MCF 10A (cell line): ENCODE measurements at places on chromosomes 6 and 20. TPM values are rescaled to one million over a fixed set of nuclear protein-coding genes. Genes with fewer than 3 reads are reported as not detected.

The KIFC1 gene
- total RNA-seq, result 20.3 and 27.1 TPM in 2 replicates

DNA sequence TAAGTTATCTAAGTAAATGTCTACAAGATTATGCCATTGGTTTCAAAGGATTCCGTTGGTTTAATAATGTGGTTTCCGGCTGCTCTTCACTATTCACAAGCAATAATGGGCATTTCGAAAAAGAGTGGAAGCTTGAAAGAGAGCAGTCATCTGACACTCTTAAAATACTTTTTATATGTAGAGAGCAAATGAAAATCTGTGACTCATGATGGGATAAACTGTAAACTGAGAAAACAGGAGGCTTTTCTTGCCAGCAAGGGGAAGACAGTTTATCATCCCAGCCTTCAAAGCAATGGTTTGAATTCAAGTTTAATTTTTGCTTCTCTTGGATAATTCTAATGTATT, 145.7 kb downstream of the KHDC1L start:
- H3K36me3 ChIP-seq, result no peaks in the 10 kb centered on the region
- H3K4me1 ChIP-seq, result peaks cover 8% of the 10 kb centered on the region
- peak overlapping the region; percentile 9 for H3K27ac ChIP-seq
- no peaks in the 10 kb centered on the region for H3K27me3 ChIP-seq
- H3K4me3 ChIP-seq, result no peak overlapping the region
- peak; percentile 31 for DNase-seq

- H3K27me3 ChIP-seq, result no peaks in the 10 kb centered on the region
- DNase-seq, result peak; percentile 27
- H3K4me3 ChIP-seq, result no peak overlapping the region
- no peaks in the 10 kb centered on the region for H3K36me3 ChIP-seq
- peaks cover 32% of the 10 kb centered on the region for H3K4me1 ChIP-seq
- H3K27ac ChIP-seq, result no peak overlapping the region
These were observed 26.1 kb upstream of the TBC1D7 start for GRCh38 chr6:13354331-13355042.

The DZANK1 gene
- total RNA-seq, result 2.5 and 3.0 TPM in 2 replicates

DNA sequence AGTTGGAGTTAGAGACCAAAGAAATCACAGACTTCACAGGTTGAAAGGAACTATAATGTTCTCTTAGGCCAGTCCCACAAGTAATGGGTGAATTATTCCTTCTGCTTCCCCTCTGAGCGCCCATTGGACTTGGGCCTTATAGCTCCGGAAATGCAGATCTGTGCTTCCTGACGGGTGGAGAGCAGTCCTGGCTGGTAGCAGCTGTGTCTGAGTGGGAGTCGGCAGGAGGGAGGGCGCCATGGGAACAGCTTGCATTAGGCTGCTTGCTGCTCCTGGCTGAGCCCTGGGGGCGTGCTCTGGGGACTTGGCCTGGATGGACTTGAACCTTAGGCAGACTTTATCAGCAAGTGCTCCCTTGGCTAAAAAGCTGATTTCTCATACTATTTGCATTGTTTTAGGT, 18.4 kb upstream of the NUP153 start:
- H3K36me3 ChIP-seq, result no peaks in the 10 kb centered on the region
- peaks cover 5% of the 10 kb centered on the region for H3K4me1 ChIP-seq
- H3K27me3 ChIP-seq, result no peaks in the 10 kb centered on the region
- no peak for DNase-seq
- H3K4me3 ChIP-seq, result no peak overlapping the region

The LHFPL5 gene
- total RNA-seq, result not detected in 2 replicates

GRCh38 chr6:116066789-116067188, 6.1 kb upstream of the FRK start:
- H3K36me3 ChIP-seq, result no peaks in the 10 kb centered on the region
- DNase-seq, result no peak
- no peaks in the 10 kb centered on the region for H3K27me3 ChIP-seq
- H3K27ac ChIP-seq, result no peak overlapping the region
- no peak overlapping the region for H3K4me3 ChIP-seq

The POFUT1 gene
- 43.1 and 43.9 TPM in 2 replicates for total RNA-seq

DNA sequence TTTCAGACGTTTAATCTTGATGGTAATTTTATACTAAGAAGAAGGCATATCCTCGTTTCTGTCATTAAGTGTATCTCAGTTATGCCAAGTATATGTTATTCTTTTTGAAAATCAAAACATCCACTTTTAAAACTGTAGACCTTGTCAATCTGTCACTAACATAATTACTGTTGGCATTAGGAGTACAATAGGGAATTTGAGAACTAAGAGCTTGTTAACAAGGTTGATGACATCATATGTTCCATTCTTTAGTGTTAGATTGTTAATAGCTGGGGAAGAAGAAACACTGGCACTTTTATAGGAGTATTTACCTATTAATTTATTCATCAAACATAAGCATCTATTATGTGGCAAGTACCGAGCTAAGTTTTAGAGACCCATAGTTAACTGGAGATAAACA, 76.2 kb downstream of the MAP3K4 start:
- no peak for DNase-seq
- no peak overlapping the region for H3K4me3 ChIP-seq

- H3K4me3 ChIP-seq, result no peak overlapping the region
- H3K4me1 ChIP-seq, result peaks cover 28% of the 10 kb centered on the region
- DNase-seq, result peak; percentile 89
- no peaks in the 10 kb centered on the region for H3K36me3 ChIP-seq
- peak overlapping the region; percentile 80 for H3K27ac ChIP-seq
- no peaks in the 10 kb centered on the region for H3K27me3 ChIP-seq
These were observed 185.8 kb upstream of the TENT5A start for GRCh38 chr6:81938014-81938856.

DNA sequence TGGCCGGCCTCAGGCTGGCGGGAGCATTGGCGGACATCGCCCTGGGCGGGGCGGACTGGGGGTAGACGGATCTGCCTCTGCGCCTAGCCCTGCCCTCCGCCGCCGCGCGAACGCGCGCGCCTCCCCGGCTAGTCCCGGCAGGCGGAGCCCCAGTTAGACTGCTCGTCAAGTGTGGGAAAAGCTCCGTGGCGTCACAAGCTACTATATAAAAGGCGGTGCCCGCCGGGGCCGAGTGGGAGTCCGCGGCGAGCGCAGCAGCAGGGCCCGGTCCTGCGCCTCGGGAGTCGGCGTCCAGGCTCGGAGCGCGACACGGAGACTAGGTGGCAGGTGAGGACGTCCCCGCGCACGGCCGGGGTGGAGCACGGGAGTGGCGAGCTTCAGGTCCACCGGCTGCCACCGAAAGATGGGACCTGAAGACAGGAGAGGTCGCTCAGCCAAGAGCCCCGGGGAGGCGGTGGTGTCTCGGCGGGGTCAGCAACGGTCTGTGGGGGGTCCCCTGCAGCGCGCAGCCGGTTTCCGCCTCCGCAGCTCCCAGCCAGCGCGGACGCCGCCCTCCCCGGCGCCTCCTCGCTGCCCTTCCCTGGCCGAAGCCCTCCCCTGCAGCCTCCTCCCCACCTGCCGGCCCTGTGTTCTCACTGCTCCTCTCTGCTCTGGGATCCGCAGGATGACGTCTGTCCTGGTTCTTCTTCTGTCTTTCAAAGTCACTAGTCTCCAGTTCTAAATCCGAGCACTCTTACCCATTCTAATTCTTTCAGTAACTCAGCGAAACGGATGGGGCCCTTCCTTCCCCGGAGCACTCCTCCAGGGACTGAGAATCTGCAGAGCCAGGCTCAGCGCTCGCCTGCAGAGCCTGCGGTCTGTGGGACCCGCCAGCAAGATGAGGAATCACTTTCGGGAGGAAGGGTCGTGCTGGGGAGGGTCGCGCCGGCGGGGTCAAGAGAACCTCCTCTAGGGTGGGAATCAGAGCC, 4.3 kb upstream of the RIPK1 start:
- H3K36me3 ChIP-seq, result peaks cover 6% of the 10 kb centered on the region
- H3K27ac ChIP-seq, result no peak overlapping the region
- H3K27me3 ChIP-seq, result peaks cover 4% of the 10 kb centered on the region
- H3K4me1 ChIP-seq, result peaks cover 11% of the 10 kb centered on the region
- DNase-seq, result peak; percentile 79

DNA sequence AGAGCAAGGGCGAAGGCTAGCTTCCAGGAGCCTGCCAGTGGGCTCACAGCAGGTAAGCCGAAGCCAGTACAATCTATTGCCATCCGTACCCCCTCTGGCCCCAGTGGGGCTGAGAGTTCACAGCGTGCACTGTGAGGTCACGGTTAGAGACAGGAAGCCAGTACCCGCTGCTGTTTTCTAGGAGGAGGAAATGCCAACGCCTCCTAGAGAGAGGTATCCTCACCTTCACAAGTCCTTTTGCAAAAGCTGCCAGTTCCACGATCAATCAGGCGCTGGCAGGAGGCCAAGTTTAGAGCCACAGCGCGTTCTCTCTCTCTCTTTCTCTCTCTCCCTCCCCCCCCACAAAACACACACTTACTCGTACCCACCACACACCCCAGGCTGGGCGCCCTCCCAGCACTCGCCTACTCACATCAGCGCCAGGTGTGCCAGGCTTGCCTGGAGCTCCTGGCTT, 22.5 kb downstream of the COL9A1 start:
- no peak overlapping the region for H3K27ac ChIP-seq
- DNase-seq, result no peak
- H3K4me3 ChIP-seq, result no peak overlapping the region

- peaks cover 5% of the 10 kb centered on the region for H3K4me1 ChIP-seq
- peak; percentile 47 for DNase-seq
- peaks cover 33% of the 10 kb centered on the region for H3K36me3 ChIP-seq
- no peak overlapping the region for H3K4me3 ChIP-seq
- H3K27ac ChIP-seq, result peak overlapping the region; percentile 83
- H3K27me3 ChIP-seq, result no peaks in the 10 kb centered on the region
These were observed 44.9 kb upstream of the TLDC2 start for GRCh38 chr20:36830791-36831691.

DNA sequence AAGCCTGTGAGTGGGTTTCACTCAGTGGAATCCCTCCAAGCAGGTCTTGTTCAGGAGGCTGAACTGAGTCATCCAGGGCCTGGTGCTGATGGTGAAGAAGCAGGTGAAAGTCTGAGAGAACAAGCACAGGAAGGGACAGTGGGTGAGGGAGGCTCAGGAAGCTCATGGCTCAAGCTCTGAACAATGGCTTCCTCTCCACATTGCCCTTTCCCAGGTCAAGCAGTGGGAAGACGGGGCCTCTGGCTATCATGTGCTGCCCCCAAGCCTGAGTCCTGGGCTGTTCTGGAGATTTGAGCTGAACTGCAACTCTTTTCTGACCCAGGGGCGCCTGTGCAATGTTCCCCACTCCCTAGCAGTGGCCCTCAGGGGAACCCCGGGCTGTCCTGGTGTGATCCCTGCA, 3.4 kb downstream of the CST9L start:
- DNase-seq, result no peak
- H3K4me1 ChIP-seq, result no peaks in the 10 kb centered on the region
- no peak overlapping the region for H3K4me3 ChIP-seq
- no peaks in the 10 kb centered on the region for H3K27me3 ChIP-seq
- no peaks in the 10 kb centered on the region for H3K36me3 ChIP-seq
- no peak overlapping the region for H3K27ac ChIP-seq

GRCh38 chr20:64095927-64096326, 11.4 kb downstream of the NPBWR2 start:
- no peaks in the 10 kb centered on the region for H3K36me3 ChIP-seq
- no peaks in the 10 kb centered on the region for H3K4me1 ChIP-seq
- no peak overlapping the region for H3K27ac ChIP-seq
- H3K27me3 ChIP-seq, result peaks cover 4% of the 10 kb centered on the region
- no peak for DNase-seq

DNA sequence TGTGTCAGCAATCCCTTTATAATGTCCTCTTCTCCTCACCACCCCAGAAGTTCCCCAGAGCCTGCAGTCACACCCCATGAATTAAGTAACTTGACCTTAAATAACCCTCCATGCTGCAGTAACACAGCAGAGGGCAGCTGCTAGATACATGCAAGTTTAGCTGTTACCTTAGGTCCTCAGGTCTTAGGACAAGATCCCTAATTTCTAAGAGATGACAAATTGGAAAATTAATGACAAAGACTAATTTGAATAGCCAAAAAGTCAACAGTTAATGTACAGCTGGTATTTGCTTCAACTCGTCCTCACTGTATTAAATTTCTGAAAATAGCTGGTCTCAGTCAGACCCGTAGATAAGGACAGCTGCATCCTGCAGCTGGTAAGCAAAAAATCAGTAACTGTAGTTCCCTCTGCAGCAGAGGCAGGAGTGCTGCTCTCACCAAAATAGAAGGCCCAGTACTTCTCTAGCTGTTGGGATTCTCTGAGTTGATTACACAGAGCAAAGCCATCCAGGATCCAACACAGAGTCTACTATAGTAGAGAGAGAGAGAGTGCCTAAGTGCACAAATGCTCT, 62.4 kb downstream of the TNFRSF21 start:
- no peak overlapping the region for H3K4me3 ChIP-seq
- H3K27me3 ChIP-seq, result no peaks in the 10 kb centered on the region
- no peaks in the 10 kb centered on the region for H3K36me3 ChIP-seq
- DNase-seq, result peak; percentile 9
- peaks cover 27% of the 10 kb centered on the region for H3K4me1 ChIP-seq

DNA sequence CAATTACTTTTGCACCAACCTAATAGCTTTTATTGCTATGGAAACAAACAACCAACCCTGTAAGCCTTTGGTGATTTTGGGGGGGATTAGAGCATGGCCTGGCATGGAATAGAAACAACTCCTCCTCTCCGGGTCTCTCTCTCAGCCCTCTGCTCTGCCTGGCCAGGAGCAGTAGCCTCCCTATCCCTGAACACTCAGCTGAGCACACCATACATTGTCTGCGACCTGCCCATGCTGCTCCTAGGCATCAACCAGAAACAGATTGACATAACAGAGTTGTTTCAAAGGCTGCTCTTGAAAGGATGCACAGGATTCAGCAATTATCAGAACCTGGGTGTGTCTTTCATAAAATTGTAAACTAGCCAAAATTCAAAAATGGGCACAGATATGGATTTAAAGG, 29.8 kb upstream of the SMIM28 start:
- no peaks in the 10 kb centered on the region for H3K4me1 ChIP-seq
- H3K36me3 ChIP-seq, result no peaks in the 10 kb centered on the region
- no peak overlapping the region for H3K27ac ChIP-seq
- no peaks in the 10 kb centered on the region for H3K27me3 ChIP-seq
- no peak overlapping the region for H3K4me3 ChIP-seq
- no peak for DNase-seq

GRCh38 chr6:147429794-147430193, 78.7 kb upstream of the SAMD5 start:
- no peak for DNase-seq
- no peaks in the 10 kb centered on the region for H3K27me3 ChIP-seq

- no peak overlapping the region for H3K4me3 ChIP-seq
- peaks cover 4% of the 10 kb centered on the region for H3K36me3 ChIP-seq
- peak; percentile 57 for DNase-seq
These were observed 43.6 kb upstream of the IYD start for GRCh38 chr6:150325066-150325772.

- H3K27ac ChIP-seq, result no peak overlapping the region
- no peaks in the 10 kb centered on the region for H3K36me3 ChIP-seq
- no peak overlapping the region for H3K4me3 ChIP-seq
- peak; percentile 24 for DNase-seq
These were observed 90.8 kb upstream of the OGFRL1 start for GRCh38 chr6:71197780-71198179.
